ENCODE measurements at places on chromosomes 1 and 21.

DNA sequence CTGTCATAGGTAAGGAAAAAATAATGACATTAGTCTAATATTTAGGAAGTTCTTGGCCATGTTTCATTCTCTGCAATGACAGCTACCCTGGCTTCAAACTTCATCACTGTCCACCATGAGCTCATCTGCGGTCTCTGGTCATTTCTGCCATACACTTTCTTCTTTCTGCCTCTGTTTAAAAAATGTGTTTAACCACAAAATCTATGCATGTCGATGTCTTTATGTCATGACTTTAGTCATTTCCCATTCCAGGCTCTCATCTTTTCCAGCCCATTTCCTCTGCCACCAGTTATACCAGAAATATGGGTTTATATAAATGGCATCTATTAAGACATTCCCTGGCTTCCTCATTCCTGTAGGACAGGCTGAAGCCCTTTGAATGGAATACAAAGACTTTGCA, 68.5 kb upstream of the DUSP10 start:
- no peak for DNase-seq

DNA sequence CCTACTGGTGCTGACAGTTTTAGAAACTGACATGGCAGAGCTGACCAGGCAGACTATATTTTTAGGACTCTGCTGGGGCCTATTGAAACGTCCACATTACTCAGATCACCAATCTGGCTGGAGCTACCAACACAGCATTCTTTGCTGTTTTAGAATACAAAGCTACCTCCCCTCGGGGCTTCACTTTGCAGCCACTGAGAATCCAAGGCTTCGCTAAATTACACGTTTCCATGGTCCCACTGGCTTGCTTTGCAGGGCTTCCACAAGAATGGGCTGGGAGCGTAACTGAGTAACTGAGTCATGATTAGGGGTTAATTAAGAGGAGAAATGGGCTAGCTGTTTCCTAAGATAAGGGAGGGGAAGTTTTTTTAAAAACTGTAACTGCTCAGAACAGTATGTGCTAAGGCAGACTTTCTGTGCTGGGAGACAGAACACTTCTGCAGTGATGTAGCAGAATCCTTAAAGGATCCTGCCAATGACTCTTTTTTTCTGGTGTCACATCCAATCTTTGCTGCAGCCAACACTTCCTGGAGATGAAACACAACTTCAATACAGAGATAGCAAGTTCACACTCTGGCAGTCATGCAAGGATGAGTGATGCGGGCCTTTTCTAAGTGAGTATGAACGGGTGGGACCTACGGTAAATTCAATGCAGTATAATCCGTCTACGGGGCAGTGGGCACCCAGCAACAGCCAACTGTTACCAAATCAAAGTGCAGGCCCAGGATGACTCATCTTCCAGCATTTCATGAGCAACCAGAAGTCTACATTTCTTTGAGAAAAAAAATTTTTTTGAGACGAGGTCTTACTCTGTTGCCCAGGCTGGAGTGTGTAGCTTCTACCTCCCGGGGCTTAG, 21.5 kb downstream of the NDUFS5 start:
- DNase-seq, result peak; percentile 47

GRCh38 chr1:214029796-214030195, 42.0 kb downstream of the PROX1 start:
- DNase-seq, result no peak

DNA sequence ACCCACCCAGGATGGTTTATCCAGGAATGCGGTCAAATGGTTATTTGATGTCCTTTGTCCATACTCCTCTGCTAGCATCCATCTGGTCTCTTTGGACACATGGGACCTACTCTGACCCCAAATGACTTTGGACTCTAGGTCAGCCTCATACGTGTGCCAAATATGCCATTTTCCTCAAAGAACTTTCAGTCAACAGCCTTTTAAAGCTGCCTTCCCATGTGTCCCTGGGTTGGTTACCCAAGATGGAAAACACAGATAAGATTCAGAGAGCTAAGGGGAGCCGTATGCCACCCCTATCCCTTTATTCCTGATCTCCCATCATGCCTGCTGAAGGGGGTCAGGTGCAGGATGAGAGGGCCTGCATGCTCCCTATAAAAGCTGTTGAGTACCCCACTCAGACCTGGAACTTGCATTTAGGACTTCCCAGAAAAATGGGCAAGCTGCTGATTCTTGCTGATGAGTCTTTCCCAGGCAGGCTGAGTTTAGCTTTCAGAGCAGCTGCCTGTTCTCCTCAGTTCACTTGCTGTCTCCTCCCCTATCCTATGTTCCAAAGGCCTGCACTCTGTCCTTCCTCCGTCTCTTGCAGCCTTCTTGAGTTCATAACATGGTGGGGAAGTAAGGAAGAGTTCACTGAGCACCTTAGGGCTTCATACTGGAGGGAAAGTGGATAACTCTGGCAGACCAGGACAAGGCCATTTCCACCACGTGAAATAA, 19.8 kb downstream of the CHI3L2 start:
- no peak for DNase-seq

GRCh38 chr1:1273512-1274298, at the start of gene UBE2J2:
Gene UBE2J2 (minus strand): TSS chr1:1273854. CDS start chr1:1267992, 5,862 bp downstream.
- DNase-seq, result peak; percentile 91

- peak; percentile 26 for DNase-seq
These were observed 455 bp downstream of the BSDC1 start for GRCh38 chr1:32393832-32394140.

- DNase-seq, result peak; percentile 47
These were observed 9.9 kb downstream of the SNRPE start for GRCh38 chr1:203871114-203871880.

DNA sequence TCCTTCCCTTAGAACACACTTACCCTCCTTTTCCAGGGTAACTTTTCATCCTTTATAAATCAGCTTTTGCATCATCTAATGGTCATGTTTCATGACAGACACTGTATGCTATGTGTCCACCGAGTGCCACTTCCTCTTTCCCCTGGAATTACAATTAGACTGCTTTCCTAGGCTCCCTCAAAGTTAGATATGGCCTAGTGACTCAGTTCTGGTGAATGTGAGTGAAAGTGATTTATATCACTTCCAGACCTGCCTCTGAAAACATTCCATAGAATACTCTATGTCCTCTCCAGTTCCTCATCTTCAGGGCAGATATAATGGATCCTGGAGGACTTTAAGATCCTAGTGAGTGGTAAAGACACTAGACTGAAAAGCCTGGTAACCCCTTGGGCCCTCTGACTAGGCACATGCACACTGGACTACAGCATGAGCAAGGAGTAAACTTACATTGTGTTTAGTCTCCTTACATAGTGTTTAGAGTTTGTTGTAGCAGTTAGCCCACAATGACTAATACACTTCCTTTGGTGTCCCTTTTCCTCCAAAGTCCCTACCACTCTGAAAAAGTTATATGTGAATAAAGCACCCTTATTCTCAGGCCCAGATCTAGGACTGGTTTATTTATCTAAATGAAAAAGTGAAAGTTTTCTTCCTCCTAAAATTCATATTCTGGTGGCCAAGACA, 59.3 kb downstream of the GPR88 start:
- DNase-seq, result peak; percentile 64

- no peak for DNase-seq
These were observed 26.8 kb downstream of the NFIA start for GRCh38 chr1:61109158-61109557.

GRCh38 chr1:36737038-36737555, 254.4 kb upstream of the CSF3R start:
- DNase-seq, result no peak

GRCh38 chr1:106620521-106620954, 435.9 kb upstream of the PRMT6 start:
- no peak for DNase-seq

DNA sequence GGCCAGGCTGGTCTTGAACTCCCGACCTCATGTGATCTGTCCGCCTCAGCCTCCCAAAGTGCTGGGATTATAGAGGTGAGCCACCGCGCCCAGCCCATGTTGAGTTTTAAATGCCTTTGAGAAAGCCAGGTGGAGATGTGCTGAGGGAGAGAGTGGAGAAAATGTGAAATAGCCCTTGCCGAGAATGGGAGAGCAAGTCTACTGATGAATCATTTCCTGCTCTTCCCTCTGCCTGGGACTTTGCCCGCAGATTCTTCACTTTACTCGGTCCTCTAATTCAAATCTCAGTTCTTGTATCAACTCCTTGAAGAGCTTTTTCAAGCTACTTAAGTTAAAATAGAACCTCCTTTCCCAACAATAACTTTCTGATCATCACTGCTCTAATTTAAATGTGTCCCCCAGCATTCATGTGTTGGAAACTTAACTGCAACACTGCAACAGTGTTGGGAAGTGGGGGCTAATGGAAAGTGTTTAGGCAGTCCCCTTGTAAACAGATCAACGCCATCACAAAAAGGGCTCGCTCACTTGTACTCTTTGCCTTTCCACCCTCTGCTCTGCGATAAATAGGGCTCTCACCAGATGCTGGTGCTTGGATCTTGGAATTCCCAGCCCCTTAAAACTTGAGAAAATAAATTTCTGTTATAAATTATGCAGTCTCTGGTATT, 27.8 kb downstream of the OSBPL9 start:
- DNase-seq, result no peak

GRCh38 chr1:235275836-235276235, 52.1 kb downstream of the ARID4B start:
- no peak for DNase-seq

DNA sequence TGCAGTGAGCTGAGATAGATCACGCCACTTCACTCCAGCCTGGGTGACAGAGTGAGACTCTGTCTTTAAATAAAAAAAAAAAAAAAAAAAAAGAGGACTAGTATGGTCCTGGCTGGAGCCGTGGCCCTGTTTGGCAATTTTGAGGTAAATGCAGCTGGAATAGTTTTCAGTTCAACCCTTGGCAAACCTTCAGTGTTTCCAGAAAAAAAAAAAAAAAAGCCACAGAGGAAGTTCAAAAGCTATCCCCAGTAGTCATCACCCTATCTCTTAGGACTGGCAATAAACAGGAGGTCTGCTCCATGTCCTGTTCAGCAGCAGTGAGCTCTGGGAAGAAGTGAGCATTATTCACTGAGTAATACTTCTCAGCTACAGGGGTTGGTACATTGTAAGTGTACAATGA, 56.8 kb upstream of the ERRFI1 start:
- DNase-seq, result peak; percentile 24

Data from inflammatory macrophage treated with lipopolysaccharide for 4 hours (primary cell).